NCI-H774 (cell line): ENCODE measurements at places on chromosomes 12 and 14.

- no peak for DNase-seq
Observed at GRCh38 chr12:120321382-120322202, 6.0 kb downstream of the PLA2G1B start.

GRCh38 chr14:104286086-104286485 is 147.7 kb downstream of the KIF26A start:
- DNase-seq, result no peak

GRCh38 chr14:84477996-84478395 is 1051.9 kb upstream of the FLRT2 start:
- DNase-seq, result no peak

- no peak for DNase-seq
Observed at GRCh38 chr12:1928439-1929121, 10.1 kb upstream of the CACNA2D4 start.

- DNase-seq, result no peak
Observed at GRCh38 chr12:5505751-5506150, 73.8 kb downstream of the NTF3 start.

- no peak for DNase-seq
Observed at GRCh38 chr14:54493293-54493692, 4.5 kb upstream of the GMFB start.

DNA sequence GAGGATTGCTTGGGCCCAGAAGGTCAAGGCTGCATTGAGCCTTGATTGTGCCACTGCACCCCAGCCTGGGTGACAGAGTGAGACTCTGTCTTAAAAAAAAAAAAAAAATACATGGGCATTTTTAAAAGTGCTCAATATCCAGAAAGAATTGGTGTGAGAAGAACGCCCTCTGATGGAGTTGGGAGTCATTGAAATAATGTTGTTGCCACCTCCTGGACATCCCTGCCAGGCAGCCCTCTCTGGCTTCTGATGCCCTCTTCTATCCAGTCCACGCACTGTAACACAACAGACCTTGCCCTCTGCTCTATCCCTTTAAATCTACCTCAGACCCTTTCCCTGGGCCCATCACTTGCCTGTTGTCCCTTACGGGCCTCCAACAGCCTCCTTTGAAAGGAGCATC is 4.9 kb downstream of the PTGDR start:
- no peak for DNase-seq

DNA sequence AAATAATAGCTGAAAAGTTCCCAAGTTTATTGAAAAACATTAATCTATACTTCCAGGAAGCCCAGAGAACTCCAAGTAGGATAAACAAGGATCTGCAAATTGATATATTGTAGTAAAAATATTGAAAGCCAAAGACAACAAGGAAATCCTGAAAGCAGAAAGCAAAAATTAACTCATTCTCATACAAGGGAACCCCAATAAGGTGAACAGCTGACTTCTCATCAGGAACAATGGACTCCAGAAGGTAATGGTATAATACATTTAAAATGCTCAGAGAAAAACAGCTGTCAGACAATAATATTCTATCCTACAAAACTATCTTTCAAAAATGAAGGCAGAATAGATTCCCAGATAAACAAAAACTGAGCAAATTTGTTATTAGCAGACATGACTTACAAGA is 138.1 kb upstream of the BMP4 start:
- DNase-seq, result no peak

- DNase-seq, result no peak
Observed at GRCh38 chr14:74551431-74552371, 58.1 kb downstream of the ISCA2 start.

DNA sequence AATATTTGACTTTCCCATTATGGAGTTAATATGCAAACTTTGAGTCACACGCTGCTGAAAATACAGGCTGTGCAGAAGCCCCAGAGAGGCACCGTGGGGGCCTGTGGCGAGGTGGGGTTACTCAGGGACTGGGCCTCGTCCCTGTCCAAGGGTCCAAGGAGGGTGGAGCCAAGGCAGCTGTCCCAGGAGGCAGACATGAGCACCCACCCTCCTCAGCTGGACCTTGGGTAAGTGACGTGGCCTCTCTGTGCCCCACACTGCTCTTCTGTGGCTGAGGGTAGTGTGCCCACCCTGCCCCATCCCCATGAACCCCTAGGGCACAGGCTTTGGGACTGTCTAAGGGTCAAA is 39.4 kb downstream of the FAM222A start:
- no peak for DNase-seq

DNA sequence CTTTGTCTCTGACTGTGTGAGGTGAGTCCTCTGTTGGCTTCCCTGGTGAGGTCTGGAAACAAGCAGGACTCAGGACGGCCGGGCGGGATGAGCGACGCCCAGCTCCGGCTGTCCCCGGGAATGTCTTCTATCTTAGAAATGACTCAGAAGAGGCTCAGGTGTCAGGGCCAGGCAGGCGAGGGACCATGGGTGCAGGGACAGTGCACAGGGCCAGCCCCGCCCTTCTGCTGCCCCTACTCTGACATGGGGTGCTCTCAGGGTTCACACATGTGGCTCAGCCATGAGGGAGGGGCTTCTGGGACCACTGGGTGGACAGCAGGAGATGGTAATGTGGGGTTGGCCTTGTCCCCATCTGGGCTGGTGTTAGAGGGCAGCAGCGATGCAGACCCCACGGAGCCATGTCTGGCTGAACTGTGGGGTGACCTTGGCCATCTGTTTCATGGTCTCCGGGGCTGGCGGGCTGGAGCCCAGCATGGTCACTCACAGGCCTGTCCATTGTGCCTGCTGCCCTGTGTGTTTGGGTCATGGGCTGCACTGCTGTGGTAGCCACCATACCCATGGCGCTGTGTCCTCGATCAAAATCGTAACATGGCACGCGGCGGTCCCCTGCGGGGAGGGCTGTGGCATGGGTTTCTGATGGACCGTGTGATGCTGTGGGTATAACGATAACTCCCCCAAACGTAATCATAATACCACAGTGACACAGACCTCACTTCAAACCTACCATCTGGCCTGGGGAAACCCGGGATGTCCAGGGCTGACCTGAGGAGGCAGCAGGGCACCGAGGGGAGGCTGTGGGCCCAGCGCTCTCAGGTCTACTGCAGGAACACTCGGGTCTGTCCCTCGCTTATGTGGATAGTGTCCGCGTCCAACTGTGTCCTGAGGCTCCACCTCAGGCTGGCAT is 368.8 kb downstream of the TMEM121 start:
- no peak for DNase-seq

- no peak for DNase-seq
Observed at GRCh38 chr12:53332744-53333143, 3.4 kb downstream of the SP7 start.

- no peak for DNase-seq
Observed at GRCh38 chr12:508795-509194, 49.1 kb downstream of the B4GALNT3 start.

DNA sequence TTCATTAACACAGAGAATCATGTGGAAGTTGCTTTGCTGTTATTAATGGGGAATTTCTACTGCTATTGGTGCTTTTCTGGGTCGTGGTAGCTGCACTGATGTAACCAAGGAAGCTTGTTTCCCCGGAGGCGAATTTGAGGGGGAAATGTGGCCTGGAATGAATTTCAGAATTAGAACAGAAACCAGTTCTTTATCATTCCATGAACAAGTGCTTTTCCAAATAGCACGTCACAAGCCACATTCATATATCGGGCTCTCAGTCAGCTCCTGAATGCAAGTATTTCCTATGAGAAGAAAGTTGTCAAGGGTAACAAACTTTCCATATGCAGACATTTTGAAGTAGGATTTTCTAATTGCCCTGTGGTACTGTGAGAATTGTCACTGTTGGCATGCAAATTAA is 1353.2 kb downstream of the AACS start:
- no peak for DNase-seq
